ENCODE measurements at places on chromosomes 3 and 15.

DNA sequence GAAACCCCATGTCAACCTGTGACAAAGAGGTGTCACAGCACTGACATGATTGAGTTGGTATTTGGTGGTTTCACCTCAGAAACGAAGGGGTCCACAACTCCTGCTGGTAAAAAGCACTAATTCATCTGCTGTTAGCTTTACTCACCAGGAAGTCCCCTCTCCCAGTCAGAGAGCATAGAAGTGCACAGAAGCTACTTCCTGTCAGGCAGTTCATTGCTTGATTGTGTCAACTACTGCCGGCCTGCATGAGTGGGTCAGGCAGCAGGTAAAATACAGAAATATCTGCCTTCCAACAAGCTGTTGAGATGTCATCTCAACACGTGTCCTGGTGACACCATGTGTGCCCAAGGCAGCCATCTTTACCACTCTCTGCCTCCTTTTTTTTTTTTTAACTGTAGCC lies 596.6 kb upstream of the NR2F2 start:
- no peak for DNase-seq

GRCh38 chr15:54011656-54012055 lies 33.4 kb downstream of the UNC13C start:
- DNase-seq: no peak

DNA sequence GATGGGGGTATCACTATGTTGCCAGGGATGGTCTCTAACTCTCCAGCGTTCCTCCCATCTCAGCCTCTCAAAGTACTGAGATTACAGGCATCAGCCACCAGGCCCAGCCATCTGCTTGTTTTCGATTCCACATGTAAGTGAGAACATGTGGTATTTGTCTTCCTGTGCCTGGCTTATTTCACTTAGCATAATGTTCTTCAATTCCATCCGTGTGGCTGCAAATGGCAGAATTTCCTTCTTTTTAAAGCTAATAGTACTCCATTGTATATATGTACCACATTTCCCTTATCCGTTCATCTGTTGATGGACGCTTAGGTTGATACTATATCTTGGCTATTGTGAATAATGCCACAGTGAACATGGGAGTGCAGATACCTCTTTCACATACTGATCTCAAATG lies 70.6 kb downstream of the ASB7 start:
- no peak for DNase-seq

DNA sequence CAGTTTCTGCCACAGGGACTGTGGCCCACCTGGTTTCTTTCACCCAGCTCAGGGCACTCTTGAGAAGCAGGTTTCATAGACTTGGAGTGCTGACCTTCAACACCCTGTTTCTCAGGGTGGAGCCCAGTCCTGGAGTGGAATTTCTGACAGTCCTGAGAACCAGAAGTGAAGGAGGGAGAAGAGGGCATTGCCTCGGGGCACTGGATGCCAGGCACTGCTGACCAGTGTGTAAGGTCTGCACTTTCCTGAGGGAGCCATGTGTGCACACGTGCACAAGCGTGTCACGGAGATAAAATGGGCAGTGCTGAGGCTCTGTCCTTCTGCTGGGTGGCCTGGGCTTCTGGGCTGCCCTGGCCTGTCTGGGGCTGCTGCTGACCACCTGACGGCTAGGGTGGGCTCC lies 118.5 kb downstream of the SEC22A start:
- no peak for DNase-seq

DNA sequence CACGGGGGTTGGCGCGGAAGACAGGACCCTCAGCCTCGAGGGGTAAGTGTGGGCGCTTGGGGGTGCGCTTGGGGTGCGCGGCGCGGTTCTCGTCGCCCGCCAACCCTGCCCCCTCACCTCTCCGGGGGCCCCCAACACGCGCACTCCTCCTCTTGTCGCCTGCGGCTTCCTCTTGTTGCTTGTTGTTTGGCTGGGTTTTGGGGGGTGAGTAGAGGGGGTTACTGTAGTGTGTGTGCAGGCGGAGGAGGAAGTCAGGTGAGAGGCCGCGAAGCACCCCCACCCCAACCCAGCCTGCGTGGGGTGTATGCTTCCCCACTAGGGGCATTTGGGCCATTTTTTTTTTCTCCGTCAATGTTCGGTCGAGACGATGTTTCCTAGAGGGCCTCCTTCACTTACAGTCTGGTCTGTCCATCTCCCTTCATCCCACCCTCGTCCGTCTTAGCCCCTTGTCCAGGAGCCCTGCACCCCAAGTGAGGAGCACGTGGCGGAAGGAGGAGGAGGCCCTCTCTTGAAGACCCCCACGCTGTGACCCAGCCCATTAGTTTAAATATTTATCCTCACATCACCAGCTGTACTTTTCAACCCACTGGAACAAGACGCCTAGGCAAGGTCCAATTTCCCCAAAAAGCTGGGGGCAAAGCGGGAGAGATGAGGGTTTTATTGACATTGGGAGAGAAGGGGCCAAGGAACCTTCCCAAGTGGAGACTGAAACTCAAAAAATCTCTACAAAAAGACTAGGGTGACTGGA lies 20.4 kb upstream of the SATB1 start:
- DNase-seq: peak; percentile 68

DNA sequence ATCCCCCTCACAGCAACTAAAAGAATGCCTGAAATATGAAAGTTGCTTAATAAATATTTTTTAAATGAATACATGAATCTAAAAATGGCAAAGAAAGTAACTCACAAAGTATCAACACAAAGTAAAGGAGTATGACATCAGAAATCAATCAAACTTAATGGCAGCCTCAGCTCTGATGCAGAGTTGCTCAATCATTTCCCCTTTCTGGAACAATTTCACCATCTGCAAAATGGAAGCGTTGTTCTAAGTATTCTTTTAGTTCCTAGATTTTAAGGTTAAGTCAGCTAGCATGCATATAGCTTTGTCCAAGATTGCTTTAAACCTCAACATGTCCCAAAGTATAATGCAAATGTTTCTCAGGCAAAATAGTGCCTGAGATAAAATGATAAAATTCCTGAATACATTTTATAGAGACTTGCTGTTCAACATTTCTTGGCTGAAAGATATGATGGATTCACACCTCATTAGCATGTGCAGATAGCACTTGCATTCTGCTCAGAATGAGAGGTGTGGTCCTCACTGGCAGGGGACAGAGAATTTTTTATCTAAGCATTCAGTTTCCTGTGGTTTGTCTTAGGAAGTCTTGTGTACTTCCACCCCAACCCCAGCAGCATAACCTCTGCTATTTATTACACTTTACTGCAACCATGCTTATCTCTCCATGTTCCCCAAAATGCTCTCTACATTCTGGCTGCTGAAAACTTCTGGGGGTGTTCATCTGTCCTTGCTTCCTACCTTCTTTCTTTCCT lies 429.3 kb downstream of the GRM7 start:
- no peak for DNase-seq

DNA sequence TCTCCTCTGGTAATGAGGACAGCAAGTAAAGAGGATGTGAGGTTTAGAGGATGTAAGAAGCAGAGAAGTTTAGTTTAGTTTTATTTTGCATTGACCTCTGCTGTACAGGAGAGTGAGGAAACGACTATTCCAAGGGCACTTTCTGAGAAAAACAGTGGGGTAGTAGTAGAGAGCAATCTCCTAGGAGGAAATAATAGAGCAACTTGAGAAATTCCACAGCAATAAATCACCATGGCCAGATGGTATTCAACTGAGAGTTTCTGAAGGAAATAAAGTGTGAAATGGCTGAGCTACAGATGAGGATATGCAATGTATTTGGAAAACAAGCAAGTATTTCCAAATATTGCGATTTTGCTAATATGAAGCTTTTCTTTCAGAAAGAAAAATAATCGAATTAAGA lies 118.9 kb downstream of the DPH6 start:
- no peak for DNase-seq

GRCh38 chr3:36214460-36214859 lies 165.8 kb upstream of the STAC start:
- no peak for DNase-seq

DNA sequence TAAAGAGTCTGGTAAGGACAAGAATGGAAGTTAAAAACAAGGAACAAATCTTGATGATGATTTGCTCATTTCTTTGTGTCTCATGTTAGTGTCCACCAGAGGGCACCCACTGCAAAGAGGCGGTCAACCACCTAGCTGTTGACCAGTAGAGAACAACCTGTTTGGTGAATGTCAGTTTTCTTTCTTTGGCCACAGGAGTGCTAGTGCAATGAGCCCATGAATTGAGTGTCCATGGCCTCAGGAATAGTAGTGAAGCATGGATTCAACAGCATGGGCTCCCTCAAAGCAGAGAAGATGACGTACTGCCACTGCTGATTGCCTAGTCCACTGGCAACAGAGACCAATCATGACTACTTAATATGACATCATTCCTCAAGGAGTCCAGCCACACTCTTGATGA lies 10.7 kb upstream of the CNTN6 start:
- DNase-seq: no peak

DNA sequence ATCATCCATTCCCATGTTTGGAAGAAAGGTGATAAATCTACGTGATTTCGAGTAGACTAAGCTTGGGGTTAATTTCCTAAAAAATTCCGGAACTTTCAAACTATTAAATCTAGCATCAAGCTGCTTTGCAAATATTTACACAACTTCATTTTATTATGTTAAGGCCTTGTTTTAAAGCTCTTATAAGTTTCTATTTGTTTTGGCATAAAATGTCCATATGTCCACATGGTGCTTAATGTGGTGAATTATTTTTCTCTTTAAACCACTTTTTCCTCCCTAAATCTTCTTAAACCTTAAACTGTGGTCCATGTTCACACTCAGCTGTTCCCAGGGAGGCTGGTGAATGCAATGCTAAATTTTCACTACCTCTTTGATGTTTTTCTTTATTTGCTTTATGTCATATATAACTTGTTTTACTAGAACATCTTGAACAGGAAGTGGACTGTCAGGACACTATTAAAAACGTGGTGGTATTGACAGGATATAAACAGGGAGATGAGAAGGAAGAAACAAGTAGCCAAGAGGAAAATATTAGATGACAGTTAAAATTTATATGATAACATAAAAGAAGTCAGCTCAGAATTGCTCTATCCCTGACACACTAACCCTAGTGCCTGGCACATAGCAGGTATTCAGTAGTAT lies 72.5 kb upstream of the AGTR1 start:
- no peak for DNase-seq

DNA sequence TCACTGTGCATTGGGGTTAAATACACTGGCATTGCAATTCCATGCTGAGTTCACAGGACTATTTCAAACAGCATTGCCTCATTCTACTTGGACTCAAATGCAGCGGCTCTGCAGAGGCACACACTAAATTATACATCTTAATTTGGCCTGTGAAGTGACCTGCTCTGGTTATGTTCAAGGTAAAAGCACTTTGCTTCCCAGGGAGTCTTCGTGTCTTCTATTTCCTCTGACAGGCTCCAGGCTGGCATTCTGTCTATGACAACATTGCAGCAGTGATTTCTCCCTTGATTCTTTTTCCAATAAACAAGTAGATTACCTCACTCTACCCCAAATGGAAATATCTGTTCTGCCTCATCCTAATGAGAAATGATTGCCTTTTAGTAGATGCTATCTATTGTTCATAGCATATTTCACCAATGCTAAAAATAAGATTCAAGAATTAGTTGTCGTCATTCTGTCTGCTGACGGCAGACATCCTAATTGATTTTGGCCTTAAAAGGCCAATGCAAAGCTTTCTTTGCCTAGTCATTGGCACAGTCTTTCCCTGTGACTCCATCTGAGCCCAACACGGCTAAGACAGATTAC lies 33.8 kb downstream of the FMN1 start:
- no peak for DNase-seq

DNA sequence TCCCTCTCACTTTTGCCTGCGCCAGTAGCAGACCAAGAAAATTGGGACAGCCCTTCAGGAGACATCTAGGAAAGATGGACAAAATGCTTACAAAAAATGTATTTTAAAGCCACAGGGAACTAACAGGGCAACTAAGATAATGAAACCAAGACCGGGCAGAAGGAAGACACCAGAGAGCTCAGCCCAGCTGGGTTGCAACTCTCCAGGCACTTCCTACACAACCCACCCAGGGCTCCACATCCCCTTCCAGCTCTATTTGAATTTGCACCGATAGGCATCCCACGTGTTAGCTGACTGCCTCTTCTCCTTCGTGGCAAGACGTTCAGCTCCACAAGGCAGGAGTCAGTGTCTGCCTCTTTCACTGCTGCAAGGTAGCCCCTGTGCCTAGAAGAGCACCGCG lies 6.6 kb upstream of the ATP10A start:
- DNase-seq: no peak

- no peak for DNase-seq
These were observed 75.8 kb upstream of the OSTN start for GRCh38 chr3:191123231-191123630.

GRCh38 chr15:50549326-50549725 lies 2.9 kb upstream of the USP50 start:
- DNase-seq: no peak

DNA sequence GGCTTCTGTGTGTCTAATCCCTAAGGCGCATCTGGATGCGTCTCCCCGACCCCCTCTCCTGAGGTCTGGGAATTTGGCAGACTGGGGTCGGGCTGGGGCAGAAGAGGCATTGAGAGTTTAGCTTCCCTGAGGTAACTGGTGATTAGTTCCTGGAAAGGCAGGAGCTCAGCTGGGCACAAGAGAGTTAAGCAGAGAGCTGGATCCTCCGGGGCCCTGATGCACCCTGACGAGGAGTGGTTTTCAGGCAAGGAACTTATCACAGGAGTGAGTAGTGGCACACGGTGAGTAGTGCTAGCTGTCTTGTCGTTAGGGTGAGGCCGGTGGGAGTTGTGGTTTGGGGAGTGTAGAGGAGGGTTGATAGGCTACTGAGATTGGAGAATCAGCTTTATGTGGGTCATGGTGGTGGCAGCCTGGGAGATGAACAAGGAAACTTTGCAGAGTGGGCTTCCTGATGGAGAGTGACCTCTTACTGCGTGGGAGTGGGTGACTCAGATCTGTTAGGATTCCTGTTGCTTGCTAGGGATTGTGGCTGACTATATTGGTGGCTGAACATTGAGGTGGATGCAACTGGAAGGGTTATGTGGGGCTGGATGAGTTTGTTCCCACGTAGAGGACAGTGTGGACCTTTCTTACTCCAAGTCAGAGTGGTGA lies 897 bp downstream of the RAD54L2 start:
- DNase-seq: peak; percentile 33

DNA sequence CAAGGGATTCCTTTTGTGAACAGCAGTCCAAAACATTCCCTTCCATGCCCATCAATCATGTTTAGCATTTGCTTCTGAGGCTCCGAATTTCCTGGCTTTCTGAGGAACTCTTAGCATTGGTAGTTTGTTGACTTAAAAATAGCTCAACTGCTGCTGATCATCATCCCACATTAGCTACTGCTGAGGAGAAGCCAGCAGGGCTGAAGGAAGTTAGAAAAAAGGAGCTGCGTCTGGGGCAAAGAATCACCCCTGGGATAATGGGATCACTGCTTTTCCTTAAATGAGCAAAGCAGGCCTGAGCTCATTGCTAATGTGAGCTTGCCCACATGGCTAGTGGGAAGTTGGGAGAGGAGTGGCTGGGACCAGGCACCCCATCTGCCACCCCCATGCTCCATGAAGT lies 39.8 kb downstream of the CYP19A1 start:
- DNase-seq: no peak
